PC-3 (cell line): ENCODE measurements at places on chromosomes 1 and 21. TPM values are rescaled to one million over a fixed set of nuclear protein-coding genes. Genes with fewer than 3 reads are reported as not detected.

TNNT2 gene
- total RNA-seq: 1.1 and 2.9 TPM in 2 replicates

NFIA gene
- 5.2 and 12.7 TPM in 2 replicates for total RNA-seq

PRAMEF11 gene
- total RNA-seq: not detected in 2 replicates

SLAMF6 gene
- not detected in 2 replicates for total RNA-seq

- DNase-seq: peak; percentile 91
Observed at GRCh38 chr1:186183219-186183618, 191.8 kb downstream of the TPR start.

- DNase-seq: no peak
Observed at GRCh38 chr1:210684466-210685294, 356.0 kb downstream of the HHAT start.

DNA sequence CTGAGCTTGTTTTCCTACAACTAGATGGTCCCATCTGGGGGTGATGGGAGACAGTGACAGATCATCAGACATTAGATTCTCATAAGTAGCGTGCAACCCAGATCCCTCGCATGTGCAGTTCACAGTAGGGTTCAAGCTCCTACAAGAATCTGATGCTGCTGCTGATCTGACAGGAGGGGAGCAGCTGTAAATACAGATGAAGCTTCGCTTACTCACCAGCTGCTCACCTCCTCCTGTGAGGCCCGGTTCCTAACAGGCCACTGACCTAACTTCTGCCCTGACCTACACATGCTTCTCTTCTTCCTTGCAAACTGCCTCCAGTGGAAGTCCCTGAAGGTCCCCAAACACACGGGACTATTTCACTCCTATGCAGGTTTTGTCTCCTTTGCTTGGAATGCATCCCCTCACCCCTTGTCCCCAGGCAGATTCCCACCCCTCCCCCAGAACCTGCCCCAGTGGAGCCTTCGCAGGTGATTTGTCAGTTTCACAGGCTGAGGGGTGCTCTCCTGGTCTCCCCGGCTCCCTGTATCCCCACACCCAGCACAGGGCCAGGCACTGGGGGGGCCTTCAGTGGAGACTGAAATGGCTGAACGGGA is 5.7 kb upstream of the ZBTB48 start:
- DNase-seq: no peak

- DNase-seq: no peak
Observed at GRCh38 chr1:170376801-170377385, 155.1 kb upstream of the GORAB start.

DNA sequence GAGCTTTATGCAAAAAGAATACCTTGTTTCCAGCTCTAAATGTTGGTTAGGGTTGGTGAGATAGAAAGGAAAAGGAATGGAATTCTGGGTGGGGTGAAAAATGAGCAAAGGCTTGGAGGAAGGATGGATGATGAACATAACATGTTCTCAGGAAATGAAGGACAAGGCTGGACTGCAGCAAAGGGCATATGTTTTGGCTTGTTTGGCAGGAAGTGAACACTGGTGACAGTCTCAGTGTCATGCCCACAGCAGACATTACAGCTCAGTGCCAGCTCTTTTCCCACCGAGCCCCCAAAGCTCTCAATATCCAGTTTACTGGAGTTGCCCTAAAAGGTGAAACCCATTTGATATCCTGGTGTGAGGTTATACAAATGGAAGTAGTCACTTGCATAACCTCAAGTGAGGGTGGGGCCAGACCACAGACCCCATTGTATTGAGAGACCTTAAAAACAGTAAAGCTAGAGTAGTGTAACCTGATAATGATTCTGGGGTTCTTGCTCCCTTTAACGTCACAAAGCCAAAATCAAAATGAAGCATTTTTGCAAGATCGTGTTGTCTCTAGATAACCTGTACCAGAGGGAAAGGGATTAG is 270.6 kb downstream of the NFIA start:
- no peak for DNase-seq

- DNase-seq: no peak
Observed at GRCh38 chr1:8679395-8679800, 138.0 kb downstream of the RERE start.

DNA sequence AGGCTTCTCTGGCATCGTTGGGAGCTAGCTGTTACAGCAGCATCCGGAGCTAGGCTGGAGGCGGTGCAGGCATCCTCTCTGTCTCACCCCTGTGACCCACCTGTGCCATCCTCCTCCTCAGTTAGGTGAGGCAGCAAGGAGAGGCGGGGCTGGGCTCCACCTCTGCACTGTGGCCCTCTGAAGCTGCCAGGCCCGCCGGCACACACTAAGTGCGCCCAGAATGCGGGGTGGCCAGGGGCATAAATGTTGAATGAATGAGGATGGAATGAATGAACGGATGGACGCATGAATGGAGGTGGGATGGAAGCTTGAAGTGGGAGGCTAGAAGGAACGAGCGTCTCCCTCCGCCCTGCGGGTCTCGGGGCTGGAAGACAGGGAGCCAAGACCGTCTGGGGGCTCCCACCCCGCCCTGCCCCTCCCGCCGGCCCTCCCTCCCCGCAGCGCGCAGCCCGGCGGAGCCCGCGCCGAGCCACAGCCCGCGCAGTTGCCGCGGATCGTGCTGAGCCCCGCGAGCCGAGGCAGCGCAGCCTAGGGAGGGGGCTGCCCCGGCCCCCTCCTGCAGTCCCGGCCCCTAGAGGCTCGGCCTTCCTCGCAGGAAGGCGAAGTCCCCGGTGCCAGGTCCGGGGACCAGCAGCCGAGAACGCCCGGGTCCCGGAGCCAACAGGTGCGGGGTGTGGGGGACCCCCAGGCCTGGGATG is at the start of gene HCRTR1:
Gene HCRTR1, plus strand, starts transcription at position 472 of the 698 bp plus-strand sequence. CDS start 1,504 bp downstream, outside the sequence.
- no peak for DNase-seq
